ENCODE measurements at places on chromosomes 1 and 21.

GRCh38 chr1:222711319-222712252 is 705 bp downstream of the AIDA start:
- peak; percentile 89 for DNase-seq

- no peak for DNase-seq
Observed at GRCh38 chr21:45417256-45417950, 12.4 kb downstream of the COL18A1 start.

GRCh38 chr1:24759492-24759891 is 14.2 kb downstream of the CLIC4 start:
- no peak for DNase-seq

- no peak for DNase-seq
Observed at GRCh38 chr1:41695118-41695745, 210.7 kb upstream of the EDN2 start.

DNA sequence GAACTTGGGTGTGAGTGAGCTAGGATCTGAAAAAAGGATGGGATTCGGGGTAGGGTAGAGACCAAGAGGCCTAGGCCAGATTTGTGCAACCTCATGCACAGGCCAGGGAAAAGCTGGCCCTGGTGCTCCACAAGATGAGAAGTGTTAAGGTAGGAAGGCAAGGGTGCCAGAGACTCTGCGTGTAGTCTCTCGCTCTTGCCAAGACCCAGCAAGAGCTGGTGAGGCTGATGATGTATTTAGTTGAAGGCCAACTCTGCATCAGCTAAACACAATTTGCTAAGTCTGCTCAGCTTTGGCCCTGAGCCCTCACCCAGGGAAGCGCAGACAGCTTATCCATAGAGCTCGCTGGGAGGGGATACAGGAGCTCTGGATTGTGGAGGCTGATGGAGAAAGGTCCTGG is 26.6 kb upstream of the SOX13 start:
- no peak for DNase-seq

GRCh38 chr1:178066908-178067614 is 26.8 kb upstream of the RASAL2 start:
- peak; percentile 58 for DNase-seq

GRCh38 chr1:37177230-37177864 is 143.0 kb upstream of the GRIK3 start:
- peak; percentile 30 for DNase-seq

GRCh38 chr1:33710967-33711366 is 152.9 kb upstream of the HMGB4 start:
- DNase-seq = no peak

GRCh38 chr1:107680579-107680985 is 284.4 kb downstream of the VAV3 start:
- no peak for DNase-seq

DNA sequence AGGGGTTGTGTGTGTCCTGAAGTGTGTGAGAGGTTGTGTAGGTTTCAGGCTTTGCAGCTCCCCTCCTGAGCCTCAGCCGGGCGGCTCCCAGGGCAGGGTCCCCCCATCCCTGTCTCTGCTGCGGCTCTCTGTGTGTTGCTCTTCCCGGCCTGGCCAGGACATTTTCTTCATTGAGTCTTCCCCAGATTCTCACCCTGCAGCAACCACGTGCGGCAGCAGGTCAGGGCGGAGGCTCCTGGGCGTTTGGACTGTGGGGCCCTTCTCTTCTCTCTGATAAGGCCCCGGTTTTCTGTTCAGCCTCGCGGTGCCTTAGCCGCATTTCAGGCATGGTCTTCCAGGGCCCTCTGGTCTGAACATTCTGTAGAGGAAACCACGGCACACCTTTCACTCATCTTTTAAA is 1.8 kb upstream of the TCP10L start:
- no peak for DNase-seq

- peak; percentile 76 for DNase-seq
Observed at GRCh38 chr1:76254104-76255030, 179.8 kb downstream of the ST6GALNAC3 start.
